ENCODE measurements at places on chromosomes 4 and X. TPM values are rescaled to one million over a fixed set of nuclear protein-coding genes. Genes with fewer than 3 reads are reported as not detected.

The MAGEA2B gene
- not detected for total RNA-seq

The ALPK1 gene
- total RNA-seq: 59.3 TPM

The SPANXN4 gene
- not detected for total RNA-seq

The RNF212 gene
- total RNA-seq: 5.1 TPM

The MAGEE2 gene
- not detected for total RNA-seq

The FGB gene
- total RNA-seq: 3.9 TPM

The CT83 gene
- not detected for total RNA-seq

The LRAT gene
- total RNA-seq: not detected

The ZAR1 gene
- 0.32 TPM for total RNA-seq

- H3K27ac ChIP-seq: no peak overlapping the region
- H3K36me3 ChIP-seq: no peaks in the 10 kb centered on the region
- H3K27me3 ChIP-seq: peaks cover 38% of the 10 kb centered on the region
- H3K4me1 ChIP-seq: no peaks in the 10 kb centered on the region
- no peak overlapping the region for H3K4me3 ChIP-seq
Observed at GRCh38 chrX:99933865-99934264, 476.2 kb downstream of the PCDH19 start.

DNA sequence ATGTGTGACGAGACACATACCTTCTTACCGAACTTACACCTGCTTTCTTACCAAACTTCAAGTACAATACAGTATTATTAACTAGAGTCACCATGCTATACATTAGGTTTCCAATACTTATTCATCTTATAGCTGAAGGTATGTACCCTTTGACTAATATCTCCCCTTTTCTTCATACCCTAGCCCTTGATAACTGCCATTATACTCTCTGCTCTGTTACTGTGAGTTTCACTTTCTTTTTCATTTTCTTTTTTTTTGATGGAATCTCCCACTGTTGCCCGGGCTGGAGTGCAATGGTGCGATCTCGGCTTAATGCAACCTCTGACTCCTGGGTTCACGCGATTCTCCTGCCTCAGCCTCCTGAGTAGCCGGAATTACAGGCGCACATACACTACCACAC is 3.4 kb upstream of the PNMA5 start:
- no peaks in the 10 kb centered on the region for H3K36me3 ChIP-seq
- no peak overlapping the region for H3K27ac ChIP-seq
- H3K4me1 ChIP-seq: no peaks in the 10 kb centered on the region
- H3K27me3 ChIP-seq: no peaks in the 10 kb centered on the region
- H3K4me3 ChIP-seq: no peak overlapping the region

DNA sequence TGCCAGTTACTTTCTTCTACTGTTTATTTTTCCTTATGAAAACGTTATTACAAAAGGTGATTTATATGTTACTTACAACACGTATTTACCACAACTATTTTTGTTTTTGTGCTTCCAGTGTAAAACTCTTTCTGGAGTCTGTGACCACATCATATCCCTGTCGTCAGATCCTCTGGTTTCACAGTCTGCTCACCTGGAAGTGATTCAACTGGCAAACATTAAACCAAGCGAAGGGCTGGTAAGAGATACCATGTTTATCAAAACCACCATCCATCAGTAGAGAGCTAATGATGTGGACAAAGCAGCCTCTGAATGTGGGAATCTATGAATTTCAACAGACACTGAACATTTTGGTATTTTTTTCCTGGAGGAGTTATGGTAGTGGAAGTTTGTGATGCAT is 116.1 kb downstream of the CNKSR2 start:
- no peaks in the 10 kb centered on the region for H3K27me3 ChIP-seq
- H3K27ac ChIP-seq: no peak overlapping the region
- no peaks in the 10 kb centered on the region for H3K36me3 ChIP-seq
- no peaks in the 10 kb centered on the region for H3K4me1 ChIP-seq
- DNase-seq: no peak

GRCh38 chr4:185840201-185840600 is 28.2 kb upstream of the SORBS2 start:
- H3K4me3 ChIP-seq: no peak overlapping the region
- H3K27ac ChIP-seq: peak overlapping the region; percentile 76
- H3K27me3 ChIP-seq: no peaks in the 10 kb centered on the region
- H3K4me1 ChIP-seq: no peaks in the 10 kb centered on the region
- H3K36me3 ChIP-seq: no peaks in the 10 kb centered on the region
- no peak for DNase-seq

DNA sequence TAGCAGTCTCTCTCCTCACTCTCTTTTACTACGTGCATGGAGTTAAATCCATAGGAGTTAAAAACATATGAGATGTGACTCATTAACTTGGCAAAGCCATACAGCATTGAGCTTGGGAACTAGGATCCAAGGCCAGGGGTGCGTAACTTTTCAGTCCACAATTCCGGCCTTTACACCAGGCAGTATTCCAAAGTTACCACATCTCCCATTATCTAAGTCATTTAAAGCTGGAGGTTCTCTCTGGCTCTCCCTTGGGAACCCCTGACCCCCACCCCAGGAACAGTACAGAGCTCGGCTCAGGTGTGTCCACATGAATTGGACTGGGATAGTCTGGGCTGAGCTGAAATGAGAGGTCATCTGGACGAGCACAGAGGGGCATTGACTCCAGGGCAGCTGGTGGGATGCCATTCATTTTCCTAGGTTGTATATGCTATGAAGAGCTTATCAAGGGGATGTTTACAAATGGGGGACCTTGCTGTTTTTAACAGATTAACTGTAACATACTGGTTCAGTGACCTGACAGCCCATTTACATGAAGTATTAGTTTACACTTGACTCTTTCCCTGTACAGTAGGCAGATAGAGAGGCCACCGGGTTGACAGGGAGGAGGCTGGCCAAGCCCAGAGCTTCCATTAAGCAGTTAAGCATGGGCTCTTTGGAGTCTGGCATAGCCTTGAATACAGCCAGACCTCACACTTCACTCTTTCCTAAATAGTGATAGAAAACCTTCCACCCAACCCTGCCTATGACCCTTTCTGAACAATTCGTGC is 128.8 kb downstream of the RAB28 start:
- no peak for DNase-seq
- no peak overlapping the region for H3K4me3 ChIP-seq
- no peaks in the 10 kb centered on the region for H3K36me3 ChIP-seq
- no peaks in the 10 kb centered on the region for H3K4me1 ChIP-seq
- no peak overlapping the region for H3K27ac ChIP-seq
- H3K27me3 ChIP-seq: no peaks in the 10 kb centered on the region

DNA sequence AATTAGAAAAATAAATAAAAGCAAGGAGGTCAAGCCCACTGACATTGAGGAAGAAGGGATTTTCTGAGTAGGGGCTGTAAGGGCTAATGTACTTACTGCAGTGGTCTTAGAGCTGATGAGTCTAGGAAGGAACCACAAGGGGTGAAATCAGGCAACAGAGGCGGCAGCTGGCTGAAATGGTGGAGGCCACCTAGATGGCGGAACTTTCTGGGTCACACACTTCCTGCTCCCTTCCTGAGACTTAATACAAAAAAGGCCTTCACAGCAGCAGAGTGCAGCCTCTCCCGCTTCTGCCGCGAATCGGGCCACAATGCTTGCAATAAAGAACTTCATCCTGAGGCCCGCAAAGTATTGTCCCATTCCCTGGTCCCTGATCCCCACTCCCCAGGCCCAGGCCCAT is 15.4 kb downstream of the SNX12 start:
- H3K36me3 ChIP-seq: no peaks in the 10 kb centered on the region
- no peak overlapping the region for H3K27ac ChIP-seq
- no peak for DNase-seq
- H3K4me1 ChIP-seq: no peaks in the 10 kb centered on the region
- no peak overlapping the region for H3K4me3 ChIP-seq

DNA sequence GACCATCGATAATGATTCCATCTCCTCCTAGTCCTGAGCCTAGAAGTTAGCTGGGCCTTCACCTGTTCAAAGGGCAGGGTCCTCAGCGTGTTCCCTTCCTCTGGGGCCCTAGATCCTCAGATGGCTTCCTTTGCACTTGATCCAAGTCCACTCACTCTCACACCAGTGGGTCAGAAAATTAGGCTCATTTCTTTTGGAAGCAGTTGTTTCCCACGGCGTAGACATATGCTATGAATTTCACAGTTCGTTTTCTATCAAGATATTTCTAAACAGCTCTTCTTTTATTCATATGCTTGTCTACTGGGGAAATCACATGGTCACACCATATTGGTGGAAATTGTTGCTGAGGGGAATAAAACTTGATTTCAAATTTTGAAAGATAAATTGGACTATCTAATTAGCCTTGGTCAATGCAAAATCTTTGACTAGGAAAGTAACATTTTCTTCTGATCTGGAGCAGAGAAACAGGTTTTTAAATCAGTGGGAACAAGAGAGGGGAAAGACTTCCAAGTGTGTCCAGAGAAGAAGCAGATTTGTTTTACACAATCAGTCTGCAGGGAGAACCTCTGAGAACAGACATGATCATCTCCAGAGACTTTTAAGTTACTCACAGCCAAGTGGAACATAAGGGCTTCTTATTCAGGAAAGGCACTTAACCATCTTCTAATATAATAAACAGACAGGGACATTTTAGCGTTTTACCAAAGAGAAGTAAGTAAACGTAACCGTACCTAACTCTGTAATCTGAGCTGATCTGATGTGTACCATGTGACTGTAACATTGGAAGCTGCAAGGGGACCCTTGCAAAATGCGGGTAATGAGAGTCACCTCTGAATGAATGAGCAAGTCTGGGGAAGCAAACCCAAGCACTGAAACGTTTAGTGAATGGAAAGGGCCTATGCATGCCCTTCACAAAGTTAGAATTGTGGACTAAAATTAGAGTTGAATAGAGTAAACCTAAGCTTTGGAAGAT is 455.7 kb upstream of the FAT1 start:
- H3K4me1 ChIP-seq: no peaks in the 10 kb centered on the region
- no peak overlapping the region for H3K27ac ChIP-seq
- no peak for DNase-seq
- no peaks in the 10 kb centered on the region for H3K36me3 ChIP-seq
- H3K4me3 ChIP-seq: no peak overlapping the region
- no peaks in the 10 kb centered on the region for H3K27me3 ChIP-seq

- H3K27me3 ChIP-seq: peaks cover 64% of the 10 kb centered on the region
- no peaks in the 10 kb centered on the region for H3K4me1 ChIP-seq
- H3K4me3 ChIP-seq: no peak overlapping the region
- no peaks in the 10 kb centered on the region for H3K36me3 ChIP-seq
- DNase-seq: no peak
Observed at GRCh38 chrX:51487960-51488267, 8.5 kb downstream of the NUDT11 start.

DNA sequence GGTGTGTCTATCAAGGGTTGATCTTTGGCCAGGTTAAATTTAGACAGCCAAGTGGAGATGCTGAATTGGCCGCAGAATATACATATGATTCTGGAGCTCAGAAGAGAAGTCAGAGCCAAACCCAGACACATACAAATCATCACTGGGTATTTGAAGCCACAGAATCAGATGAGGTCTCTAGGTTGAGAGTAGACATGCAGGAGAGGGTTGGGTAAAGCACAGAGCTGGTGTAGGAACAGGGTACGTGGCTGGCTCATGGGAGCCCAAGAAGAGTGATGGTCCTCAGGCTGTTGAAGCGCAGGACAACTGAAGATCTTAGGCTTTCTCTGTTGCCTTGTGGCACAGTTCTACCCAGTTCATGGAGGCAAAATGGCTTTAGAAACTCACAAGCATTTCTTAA is 37.7 kb downstream of the ADAMTS3 start:
- no peak overlapping the region for H3K4me3 ChIP-seq
- no peaks in the 10 kb centered on the region for H3K4me1 ChIP-seq
- no peaks in the 10 kb centered on the region for H3K27me3 ChIP-seq

DNA sequence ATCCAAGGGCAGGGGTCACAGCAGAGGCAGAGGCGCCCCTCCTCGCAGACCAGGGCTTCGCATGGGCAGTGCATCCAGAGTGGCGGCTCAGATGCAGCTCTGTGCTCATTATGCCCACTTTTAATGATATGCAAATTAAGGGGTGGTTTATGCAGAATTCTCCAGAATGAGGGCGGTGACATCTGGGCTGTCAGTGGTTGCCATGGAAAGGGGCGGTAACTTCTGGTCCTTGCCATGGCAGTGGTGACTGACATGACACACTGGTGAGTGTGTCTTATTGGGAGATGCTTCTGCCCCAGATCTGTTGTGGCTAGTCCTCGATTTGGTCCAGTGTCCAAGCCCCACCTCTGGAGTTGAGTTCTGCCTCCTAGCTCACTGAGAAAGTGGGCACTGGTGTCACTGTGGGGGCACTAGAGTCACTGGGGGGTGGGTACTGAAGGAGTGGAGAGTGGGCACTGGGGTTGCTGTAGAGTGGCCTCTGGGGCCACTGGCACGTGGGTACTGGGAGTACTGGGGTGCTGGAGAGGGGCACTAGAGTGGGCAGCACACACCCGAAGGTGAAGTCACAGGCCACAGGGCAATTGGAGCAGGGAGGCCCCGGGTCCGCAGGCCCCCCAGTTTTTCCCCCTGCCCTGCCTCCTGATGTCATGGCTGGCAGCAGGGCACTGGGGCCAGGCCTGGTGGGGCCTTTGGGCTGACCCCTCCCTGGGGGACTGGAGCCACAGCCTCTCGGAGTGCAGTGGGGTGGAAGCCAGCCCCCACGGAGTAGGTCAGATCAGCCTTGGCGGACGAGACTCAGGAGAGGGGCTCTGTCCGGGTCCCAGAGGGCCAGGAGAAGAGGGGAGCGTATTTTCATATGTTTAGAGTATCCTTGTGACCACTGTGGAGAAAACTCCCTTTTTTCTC is 98.6 kb upstream of the NKX1-1 start:
- H3K27me3 ChIP-seq: peaks cover 82% of the 10 kb centered on the region
- H3K36me3 ChIP-seq: no peaks in the 10 kb centered on the region
- no peaks in the 10 kb centered on the region for H3K4me1 ChIP-seq
- no peak overlapping the region for H3K4me3 ChIP-seq
- no peak overlapping the region for H3K27ac ChIP-seq
- DNase-seq: no peak

GRCh38 chr4:6402566-6403399 is 69.6 kb downstream of the PPP2R2C start:
- DNase-seq: no peak
- no peaks in the 10 kb centered on the region for H3K27me3 ChIP-seq
- no peak overlapping the region for H3K27ac ChIP-seq
- no peak overlapping the region for H3K4me3 ChIP-seq
- no peaks in the 10 kb centered on the region for H3K4me1 ChIP-seq

DNA sequence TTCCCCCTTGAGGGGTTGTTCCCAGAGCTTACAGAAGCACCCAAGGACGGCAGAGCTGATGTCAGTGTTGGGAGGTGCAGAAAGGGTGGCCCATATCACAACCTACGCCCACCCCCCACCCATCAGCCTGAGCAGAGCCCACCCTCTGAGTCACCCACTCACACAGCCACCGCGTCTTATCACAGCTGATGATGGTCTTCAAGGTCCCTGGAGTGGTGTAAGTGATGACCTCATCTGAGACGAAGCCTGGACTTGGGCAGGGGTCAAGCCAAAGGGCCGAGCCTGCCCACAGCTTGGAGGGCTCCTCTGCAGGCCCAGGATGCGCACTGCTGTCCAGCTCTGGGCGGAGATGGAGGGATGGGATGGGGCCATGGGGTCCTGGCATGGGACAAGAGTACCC is 3.0 kb upstream of the HTRA3 start:
- no peak for DNase-seq
- H3K27me3 ChIP-seq: no peaks in the 10 kb centered on the region
- H3K36me3 ChIP-seq: no peaks in the 10 kb centered on the region
- no peak overlapping the region for H3K4me3 ChIP-seq
- H3K27ac ChIP-seq: no peak overlapping the region
